ENCODE measurements at places on chromosomes 2 and 18. TPM values are rescaled to one million over a fixed set of nuclear protein-coding genes. Genes with fewer than 3 reads are reported as not detected.

Gene UGT1A5
- total RNA-seq: not detected

Gene KCNJ3
- not detected for total RNA-seq

Gene TXNDC2
- total RNA-seq: not detected

Gene CCDC150
- total RNA-seq: 10.9 TPM

Gene IL36A
- not detected for total RNA-seq

Gene NEB
- 1.2 TPM for total RNA-seq

Gene VWC2L
- not detected for total RNA-seq

Gene FER1L5
- total RNA-seq: not detected

Gene FAM161A
- 2.0 TPM for total RNA-seq

Data from dermis blood vessel endothelial cell (primary cell).